ENCODE measurements at places on chromosomes 6 and 20.

GRCh38 chr6:5762561-5762968 lies 244.2 kb downstream of the NRN1 start:
- DNase-seq: no peak

DNA sequence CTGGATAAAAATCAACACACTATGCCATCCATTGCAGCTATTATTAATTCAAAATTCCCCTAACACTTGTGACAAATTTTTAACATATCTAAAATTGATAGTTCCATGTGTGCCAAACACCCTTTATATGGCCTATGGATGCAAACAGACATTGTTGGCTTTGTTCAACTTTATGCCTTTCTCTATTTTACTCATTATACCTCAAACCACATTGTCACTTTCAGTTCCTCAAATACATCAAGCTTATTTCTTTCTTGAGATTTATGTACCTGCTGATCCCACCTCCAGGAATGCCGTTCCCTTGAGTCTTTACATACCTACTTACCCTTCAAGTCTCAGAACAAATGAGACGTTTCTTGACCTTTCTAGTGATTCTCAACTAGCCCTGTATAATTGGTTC lies 193.5 kb upstream of the PLN start:
- no peak for DNase-seq

- no peak for DNase-seq
Observed at GRCh38 chr6:44102527-44102926, 24.7 kb downstream of the MRPL14 start.

DNA sequence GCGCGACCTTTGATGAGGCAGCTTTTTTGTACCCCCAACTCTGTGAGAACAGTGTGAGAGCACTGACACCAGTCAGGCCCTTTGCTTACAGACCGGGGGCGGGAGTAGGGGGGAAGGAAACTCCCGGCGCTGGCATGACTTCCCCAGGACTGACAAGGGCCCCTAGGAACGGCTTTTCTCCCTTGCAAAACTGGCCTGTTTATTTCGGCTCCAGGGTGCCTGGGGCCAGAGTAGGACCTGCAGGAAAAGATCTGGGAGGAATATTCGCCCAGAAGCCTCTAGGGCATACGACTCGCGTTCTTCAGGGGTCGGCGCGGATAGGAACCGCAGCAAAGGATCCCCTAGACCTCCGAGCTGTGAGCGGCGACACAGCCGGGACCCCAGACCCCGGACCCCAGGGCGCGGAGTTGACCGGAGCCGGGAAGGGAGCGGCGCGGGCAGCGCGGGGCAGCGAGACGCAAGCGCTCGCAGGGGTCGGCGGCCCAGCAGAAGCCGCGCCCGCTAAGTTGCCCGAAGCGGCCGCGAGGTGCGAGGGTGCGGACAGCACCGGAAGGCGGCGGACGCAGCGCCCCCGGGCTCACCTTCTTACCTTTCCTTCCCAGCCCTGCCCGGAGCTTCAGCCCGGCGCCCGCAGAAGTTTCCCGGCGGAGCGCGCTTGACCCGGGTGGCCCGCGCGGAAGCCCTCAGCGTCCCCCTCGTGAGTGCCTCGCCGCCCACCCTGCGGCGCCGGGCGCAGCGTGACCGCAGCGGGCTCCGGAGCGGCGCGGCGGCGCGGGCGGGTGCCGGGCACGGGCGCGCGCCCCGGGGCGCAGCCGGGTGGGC lies at the start of gene POPDC3:
Gene POPDC3 (minus strand): TSS at position 771 of the 822 bp plus-strand sequence. CDS start 18,105 bp downstream, outside the sequence.
- DNase-seq: no peak

DNA sequence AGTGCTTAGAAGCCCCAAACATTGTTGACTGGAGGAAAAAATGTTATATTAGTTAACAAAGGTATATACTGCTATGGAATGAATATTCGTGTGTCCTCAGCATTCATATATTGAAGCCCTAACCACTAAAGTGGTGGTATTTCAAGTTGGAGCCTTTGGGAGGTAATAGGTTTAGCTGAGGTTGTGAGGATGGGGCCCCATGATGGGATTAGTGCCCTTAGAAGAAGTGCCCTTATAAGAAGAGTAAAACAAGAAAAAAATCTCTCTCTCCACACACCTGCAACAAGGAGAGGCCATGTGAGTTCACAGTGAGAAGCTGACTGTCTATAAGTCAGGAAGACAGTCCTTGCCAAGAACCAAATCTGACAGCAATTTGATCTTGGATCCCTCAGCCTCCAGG lies 761.7 kb upstream of the FLRT3 start:
- DNase-seq: no peak

DNA sequence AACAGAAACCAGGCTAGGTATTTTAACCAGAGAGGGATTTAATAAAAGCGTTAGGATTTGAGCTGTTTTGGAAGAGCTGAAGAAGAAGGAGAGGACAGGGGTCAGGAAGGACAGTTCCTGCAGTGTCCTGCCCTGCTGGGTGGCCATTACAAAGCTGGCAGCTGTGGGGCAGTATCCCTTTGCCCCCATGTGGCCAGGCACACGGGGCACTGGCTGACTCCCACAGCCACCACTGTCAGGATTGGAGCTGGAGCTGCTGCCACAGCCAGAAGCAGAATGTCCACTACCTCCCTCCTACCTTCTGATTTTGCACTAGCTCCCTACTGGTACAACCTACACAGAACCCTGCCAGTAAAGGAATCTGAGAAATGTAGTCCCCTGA lies 46.5 kb downstream of the SLC22A3 start:
- no peak for DNase-seq

GRCh38 chr20:22563062-22563965 lies 21.1 kb downstream of the FOXA2 start:
- DNase-seq: no peak

DNA sequence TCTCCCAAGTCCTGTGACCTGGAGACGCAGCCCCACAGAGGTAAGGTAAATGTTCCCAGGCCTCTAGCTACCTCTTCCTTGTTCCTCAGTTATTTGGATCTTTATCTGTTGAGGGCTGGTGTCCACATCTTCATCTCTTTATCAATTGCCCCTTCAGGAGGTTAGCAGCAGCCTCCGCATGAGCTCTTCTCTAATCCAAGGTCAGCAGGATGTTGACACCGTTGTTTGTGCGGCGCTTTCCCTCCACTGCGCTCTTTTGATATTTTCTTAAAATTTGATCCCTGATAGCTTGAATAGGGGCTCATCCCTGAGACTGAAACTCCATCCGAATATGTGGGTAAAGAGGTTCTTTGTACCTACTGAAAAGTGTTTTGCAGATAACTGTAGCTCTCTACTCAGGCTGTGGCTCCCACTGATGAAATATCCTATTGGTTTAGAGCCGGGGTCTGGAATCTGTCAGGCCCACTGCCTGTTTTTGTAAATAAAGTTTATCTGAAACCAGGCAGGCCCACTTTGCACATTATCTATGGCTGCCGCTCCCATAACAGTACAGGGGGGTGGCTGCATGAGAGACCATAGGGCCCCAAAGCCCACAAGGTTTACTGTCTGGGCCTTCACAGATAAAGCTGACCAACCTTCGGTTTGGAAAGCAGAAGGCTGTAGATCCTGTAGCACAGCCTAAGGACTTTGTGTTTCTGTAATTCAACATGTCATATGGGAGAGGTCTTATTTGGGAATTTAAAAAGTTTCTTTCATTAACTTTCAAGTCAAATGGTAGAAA lies 362.6 kb downstream of the QKI start:
- no peak for DNase-seq

GRCh38 chr20:20489648-20490341 lies 121.9 kb downstream of the INSM1 start:
- no peak for DNase-seq

- no peak for DNase-seq
Observed at GRCh38 chr20:5297280-5298004, 19.3 kb downstream of the PROKR2 start.

DNA sequence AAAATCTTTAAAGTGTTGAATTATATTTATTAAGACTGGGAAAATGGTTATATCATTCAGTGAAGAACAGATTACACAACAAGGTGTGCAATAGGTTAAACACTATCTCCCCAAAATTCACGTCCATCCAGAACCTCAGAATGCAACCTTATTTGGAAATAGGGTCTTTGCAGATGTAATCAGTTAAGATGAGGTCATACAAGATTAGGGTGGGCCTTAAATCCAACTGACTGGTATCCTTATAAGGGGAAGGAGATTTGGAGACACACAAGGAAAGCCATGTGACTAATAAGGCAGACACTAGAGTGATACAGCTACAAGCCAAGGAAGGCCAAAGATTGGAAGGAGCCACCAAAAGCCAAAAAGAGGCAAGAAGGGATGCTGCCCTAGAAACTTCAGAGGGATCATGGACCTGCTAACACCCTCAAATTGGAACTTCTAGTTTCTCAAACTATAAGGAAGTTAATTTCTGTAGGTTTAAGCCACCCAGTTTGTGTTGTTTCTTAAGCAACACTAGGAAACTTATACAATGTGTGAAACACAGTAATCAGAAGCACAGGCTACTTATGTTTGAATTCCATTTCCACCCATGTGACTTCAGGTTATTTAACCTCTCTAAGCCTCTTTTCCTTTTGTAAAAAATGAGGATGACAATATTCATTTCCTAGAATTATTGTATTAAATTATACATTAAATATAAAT lies 16.9 kb downstream of the ILRUN start:
- DNase-seq: no peak

GRCh38 chr20:57476084-57476526 lies 48.8 kb downstream of the CTCFL start:
- DNase-seq: no peak

GRCh38 chr6:127921982-127922381 lies 21.1 kb upstream of the THEMIS start:
- no peak for DNase-seq

DNA sequence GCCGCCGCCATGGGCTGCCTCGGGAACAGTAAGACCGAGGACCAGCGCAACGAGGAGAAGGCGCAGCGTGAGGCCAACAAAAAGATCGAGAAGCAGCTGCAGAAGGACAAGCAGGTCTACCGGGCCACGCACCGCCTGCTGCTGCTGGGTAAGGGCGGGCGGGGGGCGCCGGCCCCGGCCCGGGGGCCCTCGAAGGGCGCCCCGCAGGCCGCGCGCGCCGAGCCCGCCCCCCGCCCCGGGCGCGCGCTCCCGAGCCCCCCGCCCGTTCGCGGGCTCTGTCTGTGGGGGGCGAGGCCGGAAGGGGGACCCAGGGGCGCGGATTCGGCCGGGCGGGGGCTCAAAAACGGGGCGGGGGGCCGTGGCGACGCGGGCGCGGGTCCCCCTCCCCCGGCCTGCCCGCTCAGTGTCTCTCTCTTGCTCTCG lies 39.2 kb downstream of the GNAS start:
- no peak for DNase-seq

DNA sequence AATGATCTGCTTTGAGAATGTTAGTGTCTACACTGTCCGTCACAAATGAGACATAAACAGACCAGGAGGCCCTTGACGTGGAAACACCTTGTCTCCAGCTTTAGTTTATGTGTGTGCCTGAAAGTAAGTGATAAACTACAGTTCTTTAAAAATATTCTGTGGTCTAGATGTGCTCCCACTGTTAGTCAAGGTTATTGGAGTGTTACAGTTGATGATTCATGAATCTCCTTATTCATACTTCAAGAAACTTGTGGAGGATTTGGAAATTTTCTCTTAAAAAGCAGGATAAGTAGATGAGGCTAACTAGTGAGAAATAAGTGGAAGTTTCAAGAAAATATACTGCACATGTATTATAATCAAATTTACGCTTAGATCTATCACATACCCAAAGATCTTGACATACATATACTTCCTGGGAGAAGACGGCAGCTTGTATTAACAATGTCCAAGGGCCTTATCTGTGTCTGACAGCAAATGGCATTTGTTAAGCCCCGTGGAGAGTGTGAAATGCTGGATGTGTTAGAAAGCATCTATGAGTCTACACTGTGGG lies 90.5 kb upstream of the MBOAT1 start:
- DNase-seq: no peak

DNA sequence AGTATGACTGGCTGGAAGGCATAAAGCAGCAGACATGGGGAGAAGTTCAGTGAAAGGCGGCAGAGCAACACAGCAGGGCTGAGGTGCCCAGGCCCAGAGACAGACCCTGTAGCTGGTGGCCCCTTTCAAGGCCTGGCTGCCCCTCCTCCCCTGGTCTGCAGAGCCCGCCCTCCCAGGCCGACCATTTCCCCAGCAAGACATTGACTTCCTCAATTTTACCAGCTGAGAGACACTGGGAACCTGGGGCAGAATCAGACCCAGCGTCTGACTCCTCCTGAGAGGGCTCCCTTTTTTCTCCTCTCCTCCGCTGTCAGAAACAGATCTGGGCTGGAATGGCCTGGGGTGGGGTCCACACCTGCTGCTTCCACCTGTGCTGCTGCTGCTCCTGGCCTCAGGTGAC lies at the start of gene TREML4:
Gene TREML4 (plus strand): TSS at position 254 of the 400 bp plus-strand sequence. CDS start 79 bp downstream, at position 333.
- DNase-seq: no peak

DNA sequence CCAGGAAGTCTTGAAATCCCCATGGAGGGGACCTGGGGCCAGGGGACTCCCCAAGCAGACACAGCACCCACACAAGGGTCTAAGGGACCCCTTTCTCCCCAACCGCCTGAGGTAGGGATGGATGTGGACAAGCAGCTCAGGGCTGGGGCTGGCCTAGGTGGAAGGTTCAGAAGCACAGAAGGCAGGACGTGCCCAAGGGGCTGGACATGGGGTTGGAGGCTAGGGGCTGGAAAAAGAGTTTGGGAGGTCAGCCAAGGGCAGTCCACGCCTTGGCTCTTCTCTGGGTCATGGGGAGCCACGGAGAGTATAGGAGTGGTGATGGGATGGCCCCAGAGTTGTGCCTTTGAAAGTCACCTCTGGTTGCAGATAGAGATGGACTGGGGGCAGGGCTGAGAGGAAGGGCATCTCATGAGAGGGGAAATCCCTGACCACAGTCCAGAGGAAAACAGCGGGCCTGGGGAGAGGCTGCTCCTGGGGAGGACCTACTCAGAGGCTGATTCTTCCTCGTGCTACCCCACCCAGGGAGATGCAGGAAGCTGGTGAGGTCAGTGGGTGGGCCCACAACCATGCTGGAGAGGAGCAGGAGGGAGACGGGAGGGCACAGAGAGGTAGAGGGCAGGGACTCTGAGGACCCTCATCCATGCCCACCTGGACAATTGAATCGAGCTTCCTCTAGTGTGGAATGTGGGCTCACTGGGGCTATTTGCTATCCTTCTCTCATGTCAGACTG lies 2.5 kb upstream of the HSPA12B start:
- no peak for DNase-seq

DNA sequence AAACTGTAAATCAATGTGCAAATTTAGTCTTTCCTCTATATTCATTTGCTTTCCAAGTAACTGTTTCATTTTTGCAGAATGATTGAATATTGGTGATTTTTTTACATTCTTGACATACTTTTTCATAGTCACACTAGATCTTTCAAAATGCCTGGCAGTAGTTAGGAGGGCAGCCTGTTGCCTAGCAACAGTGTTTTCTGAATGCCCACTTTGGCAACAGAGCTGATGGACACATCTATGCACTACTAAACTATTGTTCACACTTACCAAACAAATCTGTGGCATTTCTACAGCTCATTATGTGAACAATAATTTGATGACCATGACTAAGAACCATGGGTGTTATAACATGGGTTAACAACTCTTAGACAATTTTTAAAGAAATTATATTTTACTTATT lies 438.0 kb upstream of the IMPG1 start:
- DNase-seq: no peak

Data from activated CD4-positive, alpha-beta T cell treated with anti-CD3 and anti-CD28 coated beads, Interleukin-2, amount 50 U/mL, for 24 hours (primary cell).